ENCODE measurements at places on chromosomes 12 and 14.

GRCh38 chr12:79689477-79690141, 1.2 kb downstream of the PAWR start:
- DNase-seq: peak; percentile 54

GRCh38 chr14:90087433-90087832, 25.6 kb downstream of the KCNK13 start:
- peak; percentile 33 for DNase-seq

- peak; percentile 64 for DNase-seq
Measured at GRCh38 chr12:95815632-95816212, 25.2 kb upstream of the NTN4 start.

DNA sequence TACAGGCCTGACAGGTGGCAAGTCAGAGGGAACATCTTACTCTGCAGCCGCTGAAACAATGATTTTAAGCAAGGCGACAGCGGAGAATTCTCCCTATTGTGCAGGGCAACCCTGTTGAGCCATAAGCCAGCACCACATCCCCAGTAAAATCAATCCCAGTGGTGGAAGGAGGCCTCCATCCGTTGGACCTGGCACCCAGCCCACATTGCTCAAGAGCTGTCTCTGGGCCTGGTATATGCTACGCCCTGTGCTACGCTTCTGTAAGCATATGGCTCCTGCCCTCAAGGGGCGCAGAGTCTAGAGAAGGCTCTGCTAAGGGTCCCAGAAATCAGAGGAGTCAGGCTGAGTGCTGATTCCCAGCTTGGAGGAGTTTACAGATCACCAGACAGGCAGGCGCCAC, 265.5 kb downstream of the CACNA1C start:
- DNase-seq: peak; percentile 56

DNA sequence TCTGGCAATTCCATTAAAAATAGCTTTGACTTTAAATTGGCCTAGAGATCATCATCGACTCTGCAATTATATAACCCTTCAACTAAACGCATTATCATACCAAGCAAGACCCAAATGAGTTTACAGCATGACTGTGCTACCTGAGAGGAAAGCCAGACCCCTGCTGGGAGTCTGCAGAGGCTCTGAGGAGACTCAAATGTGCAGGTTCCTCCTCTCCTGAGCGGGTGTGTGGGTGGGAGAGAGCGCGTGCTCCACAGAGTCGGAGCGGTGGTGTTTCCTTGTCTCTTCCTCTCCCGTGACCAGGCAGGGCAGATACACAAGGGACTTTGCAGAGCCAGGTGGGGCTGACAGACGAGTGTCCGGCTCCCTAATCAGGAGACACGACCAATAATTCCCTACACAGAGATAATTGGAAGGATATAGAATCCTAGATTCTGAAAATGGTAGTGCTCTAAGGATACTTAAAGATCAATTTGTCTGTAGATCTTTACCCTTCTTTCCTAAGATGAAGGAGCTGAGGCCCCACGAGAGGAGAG, 74.1 kb downstream of the SLC8A3 start:
- DNase-seq: no peak

- DNase-seq: no peak
Measured at GRCh38 chr12:55698965-55699364, 8.7 kb downstream of the ITGA7 start.

DNA sequence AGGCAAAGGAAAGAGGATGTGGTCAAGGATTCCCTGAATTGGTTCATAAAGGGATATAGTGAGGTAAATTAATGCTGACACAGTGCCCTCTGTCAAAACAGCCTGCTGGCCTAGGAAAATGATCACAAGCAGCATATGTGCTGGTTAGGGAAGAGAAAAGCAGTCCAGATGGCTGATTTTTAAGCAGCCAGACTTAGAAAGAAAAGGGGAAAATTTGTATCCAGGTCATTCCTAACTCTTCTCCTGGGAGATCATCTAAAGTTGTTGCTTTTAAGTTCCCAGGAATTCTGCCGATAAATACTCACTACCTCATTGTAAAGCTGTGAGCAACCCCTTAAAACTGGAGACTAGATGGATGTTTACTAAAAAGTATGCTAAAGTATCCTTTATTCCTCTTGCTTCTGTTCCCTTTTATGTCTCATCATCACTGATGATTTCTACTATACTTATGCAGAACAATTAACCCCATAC, 46.4 kb upstream of the CNOT2 start:
- peak; percentile 28 for DNase-seq

DNA sequence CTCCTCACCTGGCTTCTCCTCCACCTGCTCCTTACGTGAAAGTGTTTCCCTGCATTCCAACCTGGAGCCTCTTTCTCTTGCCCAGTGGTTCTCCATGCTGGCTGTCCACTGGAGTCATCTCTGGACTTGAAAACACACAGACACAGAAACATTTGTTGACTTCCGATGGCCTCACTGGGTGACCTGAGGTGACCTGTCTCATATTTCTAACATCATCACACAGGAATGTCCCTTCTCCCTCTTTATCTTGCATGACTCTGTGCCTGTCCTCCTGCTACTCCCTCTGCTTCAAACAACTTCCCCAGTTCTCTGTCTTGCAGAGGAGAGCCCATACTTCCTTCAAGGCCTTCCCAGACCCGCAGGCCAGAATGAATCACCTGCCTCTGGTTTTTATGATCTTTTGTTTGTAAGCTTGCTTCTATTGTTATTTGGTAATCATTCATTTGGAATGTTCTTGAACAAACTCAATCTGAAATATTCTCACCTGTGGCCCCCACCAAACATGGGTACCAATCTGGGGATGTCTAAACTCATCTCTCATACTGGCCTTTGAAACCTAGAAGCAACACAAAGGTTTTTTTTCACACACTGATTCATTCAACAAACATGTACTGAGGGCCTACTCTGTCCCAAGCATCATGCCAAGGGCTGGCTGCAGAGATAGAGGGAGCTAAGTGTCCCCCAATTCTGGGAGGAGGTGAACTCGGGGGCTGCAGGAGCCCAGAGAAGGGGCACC, 9.7 kb upstream of the RIN3 start:
- DNase-seq: peak; percentile 80

DNA sequence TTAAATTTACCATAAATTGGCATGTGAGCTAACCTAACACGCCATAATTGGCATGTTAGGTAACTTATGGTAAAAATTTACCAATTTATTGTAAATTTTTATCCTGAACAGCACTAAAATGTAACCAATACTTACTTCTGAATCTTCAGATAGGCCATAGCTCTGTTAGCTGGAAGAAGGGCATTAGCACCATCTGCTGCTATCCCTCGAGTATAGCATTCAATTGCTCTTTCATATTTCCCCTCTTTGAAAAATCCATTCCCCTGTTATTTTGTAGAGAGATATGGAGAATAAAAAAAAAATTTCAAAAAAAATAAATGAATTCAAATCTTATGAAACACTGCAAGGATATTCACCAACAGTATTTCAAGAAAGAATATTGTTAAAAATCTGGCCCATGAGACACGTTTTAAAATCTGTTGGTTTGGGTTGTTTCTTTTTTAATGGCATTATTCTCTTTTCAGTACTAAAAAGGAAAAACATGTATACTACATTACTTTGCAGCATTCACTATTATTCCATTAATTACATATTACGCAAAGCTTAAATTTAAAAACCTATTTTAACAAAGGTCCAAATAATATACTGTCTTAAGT, 19.1 kb downstream of the RPAP3 start:
- peak; percentile 74 for DNase-seq

DNA sequence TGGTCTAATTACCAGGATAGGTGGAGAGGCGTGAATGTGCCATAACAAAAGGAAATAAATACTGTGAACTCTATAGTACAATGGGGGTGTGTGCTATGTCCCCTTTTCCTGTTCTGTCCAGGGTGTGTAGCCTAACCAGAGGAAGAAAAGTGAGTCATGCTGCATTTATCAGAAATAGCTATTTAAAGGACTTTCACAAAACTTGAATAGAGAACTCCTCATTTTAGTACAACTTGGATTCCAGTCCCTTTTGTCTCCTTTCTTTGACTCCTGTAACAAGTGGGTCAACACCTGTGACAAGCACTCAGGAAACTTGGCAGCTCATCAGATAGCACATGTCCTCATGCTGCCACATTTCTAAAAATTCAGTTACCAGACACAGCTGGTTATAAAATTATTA, 123.4 kb downstream of the CCDC91 start:
- peak; percentile 7 for DNase-seq

DNA sequence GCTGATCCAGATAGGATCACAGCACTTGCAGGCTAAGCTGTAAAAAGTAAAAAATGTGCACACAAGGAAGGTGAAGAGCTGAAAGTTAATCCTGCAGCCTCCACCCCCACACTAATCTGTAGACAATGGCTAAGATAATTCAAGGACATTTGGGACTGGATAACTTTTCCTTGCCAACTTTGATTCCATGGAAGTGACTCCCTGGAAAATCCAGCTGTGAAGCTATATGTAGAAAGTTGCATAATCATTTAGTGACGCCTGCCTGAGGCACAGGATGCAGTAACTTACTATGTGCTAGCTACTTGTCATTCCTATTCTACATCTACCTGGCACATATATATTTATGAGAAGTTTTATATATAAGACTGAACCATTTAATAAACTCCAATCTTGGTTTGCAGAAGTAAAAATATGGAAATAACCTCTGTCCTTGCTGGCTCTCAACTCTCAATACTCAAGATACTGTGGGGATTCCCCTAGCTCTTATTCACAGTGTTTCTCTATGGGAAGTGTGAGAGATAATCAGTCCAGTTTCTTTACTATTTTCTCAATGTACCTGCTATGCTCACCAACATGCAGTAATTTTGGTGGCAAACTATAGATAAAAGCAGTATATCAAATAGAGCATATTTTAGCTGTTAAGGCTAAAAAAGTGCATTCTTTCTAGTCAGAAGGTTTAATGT, 14.8 kb downstream of the LDHB start:
- peak; percentile 26 for DNase-seq

DNA sequence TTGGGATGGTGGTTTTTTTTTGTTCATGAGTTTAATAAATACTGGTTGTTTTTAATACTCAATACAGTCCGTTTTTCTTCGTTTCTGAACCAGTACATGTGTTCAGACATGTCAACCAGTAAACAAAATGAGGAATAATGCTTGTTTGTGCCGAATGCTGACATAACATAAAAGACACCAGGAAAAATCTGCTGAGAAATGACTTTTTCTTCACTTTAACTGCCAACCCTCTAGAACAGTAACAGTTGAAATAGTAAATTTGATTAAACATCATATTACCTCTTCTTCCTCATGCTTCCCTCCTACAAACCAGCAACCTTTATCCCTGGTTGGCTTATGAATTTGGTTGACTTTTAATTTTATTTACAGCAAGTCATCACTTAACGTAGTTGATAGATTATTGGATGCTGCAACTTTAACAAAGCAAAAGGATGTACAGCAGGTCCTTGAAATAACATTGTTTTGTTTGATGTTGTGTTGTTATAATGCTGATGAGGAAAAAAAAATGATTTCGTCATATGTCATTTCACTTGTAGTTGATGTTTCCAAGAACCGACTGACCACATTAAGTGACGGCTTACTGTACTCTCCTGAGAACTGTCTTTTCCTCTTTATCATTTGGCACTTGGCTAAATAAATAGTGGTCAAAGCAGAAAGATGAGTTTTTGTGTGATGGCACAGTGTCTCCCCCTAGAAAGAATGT, 340.5 kb downstream of the TMTC2 start:
- DNase-seq: no peak

DNA sequence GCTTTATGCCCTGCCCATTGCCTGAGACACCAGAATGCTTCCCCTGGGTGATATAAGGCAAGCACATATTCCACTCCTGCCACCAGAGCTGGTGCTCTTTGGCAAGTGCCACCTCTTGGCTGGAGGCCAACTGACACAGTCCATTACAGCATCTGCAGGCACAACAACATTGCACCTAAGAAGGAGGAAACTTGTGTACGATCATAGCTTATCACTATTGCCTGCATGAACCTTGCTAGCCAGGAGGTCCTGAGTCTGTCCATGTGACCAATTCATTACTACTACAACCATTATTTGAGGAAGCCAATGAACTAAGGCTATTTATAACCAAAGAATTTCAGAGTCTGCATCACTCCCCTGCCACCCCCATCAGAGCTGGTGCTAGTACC, 119.8 kb upstream of the SCAF11 start:
- no peak for DNase-seq

Data from foreskin fibroblast (primary cell).